Progenitor cell of endocrine pancreas (in vitro differentiated cells): ENCODE measurements at places on chromosomes 16 and 17. TPM values are rescaled to one million over a fixed set of nuclear protein-coding genes. Genes with fewer than 3 reads are reported as not detected.

DNA sequence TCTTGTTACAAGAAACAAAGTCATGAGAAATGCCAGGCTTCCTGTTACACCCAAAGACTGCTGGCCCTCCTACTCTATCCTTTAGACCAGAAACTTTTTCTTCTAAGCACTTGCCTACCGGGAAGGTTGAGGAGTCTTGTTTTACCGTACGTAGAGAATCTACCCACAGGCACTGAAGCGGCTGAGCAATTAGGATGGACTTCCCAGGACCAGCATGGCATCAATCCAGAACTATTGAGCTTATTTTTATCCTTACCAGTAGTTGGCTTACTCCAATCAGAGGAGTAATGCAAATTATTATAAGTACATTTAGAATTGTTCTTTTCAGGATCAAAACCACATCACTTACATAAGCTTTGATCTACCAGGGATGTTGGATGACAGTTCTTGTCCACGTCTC, 25.6 kb downstream of the CEP95 start:
- peaks cover 23% of the 10 kb centered on the region for H3K36me3 ChIP-seq
- no peak overlapping the region for H3K27ac ChIP-seq
- H3K4me1 ChIP-seq = no peaks in the 10 kb centered on the region
- H3K27me3 ChIP-seq = no peaks in the 10 kb centered on the region
- no peak for DNase-seq

DNA sequence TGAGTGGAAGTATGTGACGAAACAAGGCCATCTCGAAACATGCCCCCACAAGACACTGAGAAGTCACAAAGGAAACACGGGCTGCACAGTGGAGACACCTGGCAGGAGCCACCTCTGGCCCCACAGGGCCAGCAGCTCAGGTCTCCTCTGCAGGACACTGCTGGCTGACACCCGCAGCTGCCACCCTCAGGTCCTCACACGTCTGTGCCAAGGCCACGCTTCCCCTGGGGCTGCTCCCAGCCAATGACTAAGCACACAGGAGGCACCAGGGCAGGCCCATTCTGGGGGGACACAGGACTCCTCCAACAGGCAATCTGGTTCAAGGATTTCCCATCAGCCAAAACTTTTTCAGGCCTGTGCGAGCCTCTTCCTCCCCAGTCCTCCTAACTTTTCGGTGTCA, 36.4 kb downstream of the MBTPS1 start:
- H3K27me3 ChIP-seq = no peaks in the 10 kb centered on the region
- DNase-seq = no peak
- no peaks in the 10 kb centered on the region for H3K4me1 ChIP-seq
- H3K27ac ChIP-seq = no peak overlapping the region

The PLK1 gene
- 30.4 and 36.2 TPM in 2 replicates for total RNA-seq

The STUB1 gene
- 76.8 and 87.1 TPM in 2 replicates for total RNA-seq

DNA sequence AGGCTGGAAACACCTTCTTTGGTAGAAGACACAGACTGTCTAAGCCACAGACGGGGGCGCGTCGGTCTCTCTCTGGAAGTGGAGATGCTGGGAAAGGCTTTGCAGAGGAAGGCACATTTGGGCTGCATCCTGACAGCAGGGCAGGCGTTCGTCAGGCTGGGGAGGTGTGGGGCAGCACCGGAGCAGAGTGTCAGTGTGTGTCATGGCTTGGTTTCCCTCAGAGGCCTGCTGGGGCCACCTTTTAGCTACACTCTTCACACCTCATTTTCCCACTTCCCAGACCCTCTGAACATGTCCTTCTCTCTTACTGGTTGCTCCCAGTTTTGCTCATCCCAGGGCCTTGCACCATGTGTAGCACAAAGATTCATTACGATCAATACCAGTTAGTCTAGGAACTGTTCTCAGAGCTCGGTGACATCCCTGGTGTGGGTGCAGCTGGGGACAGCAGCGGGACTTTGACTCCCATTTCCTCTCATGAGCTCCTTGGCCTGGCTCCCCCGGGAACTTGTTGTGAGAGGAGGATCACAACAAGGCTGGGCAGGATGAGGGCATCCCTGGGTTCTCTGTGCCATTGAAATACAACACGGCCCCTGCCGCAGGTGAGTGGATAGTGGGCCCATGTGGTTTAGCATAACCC, 33.1 kb downstream of the SMARCE1 start:
- no peaks in the 10 kb centered on the region for H3K36me3 ChIP-seq
- H3K4me1 ChIP-seq = peaks cover 2% of the 10 kb centered on the region
- H3K27ac ChIP-seq = no peak overlapping the region
- no peak for DNase-seq

The RASL10B gene
- total RNA-seq = 13.7 and 13.9 TPM in 2 replicates

- no peaks in the 10 kb centered on the region for H3K36me3 ChIP-seq
- H3K27me3 ChIP-seq = peaks cover 16% of the 10 kb centered on the region
Measured at GRCh38 chr17:48451489-48451888, 21.5 kb upstream of the SKAP1 start.

- no peaks in the 10 kb centered on the region for H3K36me3 ChIP-seq
- no peak overlapping the region for H3K4me3 ChIP-seq
- H3K4me1 ChIP-seq = peaks cover 5% of the 10 kb centered on the region
Measured at GRCh38 chr17:75590314-75590761, 2.7 kb downstream of the MYO15B start.

- peaks cover 24% of the 10 kb centered on the region for H3K27me3 ChIP-seq
- peaks cover 4% of the 10 kb centered on the region for H3K36me3 ChIP-seq
- peak overlapping the region; percentile 90 for H3K27ac ChIP-seq
- H3K4me1 ChIP-seq = peaks cover 28% of the 10 kb centered on the region
- H3K4me3 ChIP-seq = peak overlapping the region; percentile 89
- peak; percentile 77 for DNase-seq
Measured at GRCh38 chr17:38703742-38704605, 1.1 kb upstream of the MLLT6 start.

DNA sequence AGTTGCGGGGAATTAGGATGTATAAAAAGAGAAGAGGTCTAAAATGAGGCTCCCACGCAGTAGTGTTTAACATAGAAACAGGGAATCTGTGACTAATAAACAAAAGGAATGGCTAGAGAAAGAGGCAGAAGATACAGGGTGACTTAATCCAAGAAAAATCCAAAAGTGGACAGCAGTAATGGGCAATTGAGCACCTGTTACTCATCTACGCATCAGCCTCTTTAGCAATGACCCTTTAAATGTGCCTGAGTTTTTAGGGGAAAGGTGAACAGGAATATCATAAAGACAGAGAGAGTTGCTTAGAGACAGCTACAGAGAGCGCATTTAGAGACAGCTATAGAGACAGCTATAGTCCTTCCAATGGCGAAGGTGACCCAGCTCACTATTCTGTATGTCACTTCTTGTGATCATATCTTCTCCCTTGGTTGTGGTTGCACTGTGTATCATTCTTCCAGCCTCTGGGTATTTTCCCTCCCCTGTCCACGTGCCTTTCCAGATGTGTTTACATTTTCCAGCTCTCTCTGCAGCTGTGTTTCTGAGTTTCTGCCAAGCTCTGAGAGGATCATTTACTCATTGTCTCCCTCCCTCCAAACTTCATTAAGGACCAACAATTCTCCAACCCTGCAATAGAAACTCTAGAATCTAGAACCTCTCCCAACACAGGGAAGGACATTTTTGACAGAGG, 61.5 kb downstream of the MYOCD start:
- H3K4me3 ChIP-seq = no peak overlapping the region
- peak overlapping the region; percentile 7 for H3K27ac ChIP-seq

DNA sequence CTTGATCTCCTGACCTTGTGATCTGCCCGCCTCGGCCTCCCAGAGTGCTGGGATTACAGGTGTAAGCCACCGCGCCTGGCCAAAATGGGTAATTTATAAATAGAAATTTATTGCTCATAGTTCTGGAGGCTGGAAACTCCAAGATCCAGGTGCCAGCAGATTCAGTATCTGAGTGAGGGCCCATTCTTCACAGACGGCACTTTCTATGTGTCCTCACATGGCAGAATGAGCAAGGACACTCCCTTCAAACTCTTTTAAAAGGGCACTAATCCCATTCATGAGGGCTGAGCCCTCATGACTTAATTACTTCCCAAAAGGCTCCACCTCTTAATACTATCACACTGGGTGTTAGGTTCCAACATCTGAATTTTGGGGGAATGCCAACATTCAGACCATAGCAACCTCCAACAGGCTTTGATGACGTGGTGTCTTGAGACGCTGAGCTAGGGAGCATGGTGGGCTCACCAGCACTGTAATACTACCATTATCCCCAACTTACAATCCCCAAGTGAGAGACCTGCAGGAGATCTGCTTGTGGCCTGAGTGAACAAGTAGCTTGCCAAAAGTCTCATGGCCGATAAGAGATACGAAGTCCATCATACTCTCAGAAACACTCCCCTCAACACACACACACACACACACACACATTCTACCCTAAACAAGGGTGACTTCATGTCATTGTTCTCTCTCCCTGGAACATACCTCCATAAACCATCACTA, 8.5 kb downstream of the CMTM4 start:
- H3K4me3 ChIP-seq = no peak overlapping the region
- H3K36me3 ChIP-seq = no peaks in the 10 kb centered on the region
- peaks cover 13% of the 10 kb centered on the region for H3K4me1 ChIP-seq

GRCh38 chr17:27348196-27348595, 54.3 kb downstream of the WSB1 start:
- peak overlapping the region; percentile 37 for H3K4me3 ChIP-seq
- peaks cover 7% of the 10 kb centered on the region for H3K4me1 ChIP-seq
- H3K27me3 ChIP-seq = no peaks in the 10 kb centered on the region

The LAT gene
- 5.8 and 8.0 TPM in 2 replicates for total RNA-seq

DNA sequence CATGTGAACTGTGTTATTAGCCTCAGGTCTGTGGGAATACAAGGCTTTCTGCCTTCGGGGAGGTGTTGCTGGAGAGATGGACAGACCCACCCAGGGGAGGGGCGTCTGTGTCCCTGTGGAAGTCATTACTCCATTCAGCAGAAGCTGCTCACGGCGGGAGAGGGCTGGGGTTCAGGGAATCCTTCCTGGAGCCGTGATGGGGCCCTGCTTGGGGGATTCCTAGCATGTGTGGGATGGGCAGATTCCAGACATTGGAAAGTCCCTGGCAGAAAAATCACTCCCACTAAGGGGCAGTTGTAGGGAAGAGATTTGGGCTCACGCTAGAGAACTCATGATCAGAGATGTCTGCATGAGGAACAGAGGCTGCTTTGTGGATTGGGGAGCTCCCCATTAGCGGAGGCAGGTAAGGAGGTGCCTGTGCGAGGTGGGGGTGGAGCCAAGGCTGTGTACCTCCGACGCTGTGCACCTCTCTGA, 56.3 kb upstream of the IL34 start:
- H3K4me3 ChIP-seq = no peak overlapping the region

DNA sequence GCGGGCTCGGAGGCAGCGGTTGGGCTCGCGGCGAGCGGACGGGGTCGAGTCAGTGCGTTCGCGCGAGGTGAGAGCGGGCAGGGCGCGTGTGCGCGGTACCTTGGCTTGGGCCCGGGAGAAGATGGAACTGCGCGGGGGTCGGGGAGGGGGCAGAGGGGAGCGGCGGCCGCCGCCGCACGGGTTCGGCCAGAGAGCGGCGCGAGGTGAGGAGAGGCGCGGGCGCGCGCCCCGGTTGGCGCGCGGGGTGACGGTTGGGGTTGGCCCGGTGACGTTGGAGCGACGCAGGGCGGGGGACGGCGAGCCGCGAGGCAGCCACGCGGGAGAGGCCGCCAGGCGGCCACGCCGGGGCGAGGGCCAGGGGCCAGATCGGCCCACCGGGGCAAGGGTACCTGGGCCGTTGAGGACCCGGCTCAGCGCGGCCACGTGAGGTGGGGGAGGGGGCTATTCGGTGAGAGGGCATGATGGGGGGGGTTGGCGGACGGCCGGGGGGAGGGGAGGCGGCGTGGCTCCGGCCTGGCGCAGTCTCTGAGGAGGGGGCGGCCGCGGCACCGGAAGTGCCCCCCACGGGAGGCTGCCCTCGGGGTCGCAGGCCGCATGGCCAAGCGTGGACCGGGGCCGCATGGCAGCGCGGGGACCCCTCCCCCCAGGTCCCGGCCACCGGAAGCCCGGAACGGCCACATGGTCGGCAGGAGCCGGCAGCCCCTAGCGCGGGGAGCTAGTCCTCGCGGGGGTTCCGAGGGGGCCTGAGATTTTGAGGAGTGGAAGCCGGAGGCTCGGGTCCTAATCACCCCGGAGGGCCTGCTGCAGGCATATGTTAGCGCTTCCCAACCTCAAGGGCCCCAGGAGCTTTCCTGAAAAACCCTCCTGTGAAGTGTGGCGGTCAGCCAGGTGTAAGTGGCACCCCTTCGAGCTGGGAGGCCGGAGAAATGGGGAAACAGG, 527 bp downstream of the EIF5A start:
- H3K4me3 ChIP-seq = peak overlapping the region; percentile 93
- DNase-seq = peak; percentile 35
- H3K27me3 ChIP-seq = no peaks in the 10 kb centered on the region

GRCh38 chr16:47977802-47978201, 178.0 kb downstream of the ABCC12 start:
- H3K36me3 ChIP-seq = no peaks in the 10 kb centered on the region
- DNase-seq = no peak
- no peak overlapping the region for H3K27ac ChIP-seq
- H3K27me3 ChIP-seq = peaks cover 3% of the 10 kb centered on the region
- no peak overlapping the region for H3K4me3 ChIP-seq

The KRT33B gene
- not detected in 2 replicates for total RNA-seq

The NXPH3 gene
- total RNA-seq = 0.20 and 0.38 TPM in 2 replicates

GRCh38 chr17:55444471-55445441, 23.1 kb upstream of the MMD start:
- no peak for DNase-seq
- peaks cover 17% of the 10 kb centered on the region for H3K4me1 ChIP-seq
- H3K4me3 ChIP-seq = no peak overlapping the region
- H3K27me3 ChIP-seq = peaks cover 3% of the 10 kb centered on the region

The TAT gene
- total RNA-seq = not detected in 2 replicates

The SLC5A2 gene
- 0.29 and 0.62 TPM in 2 replicates for total RNA-seq

DNA sequence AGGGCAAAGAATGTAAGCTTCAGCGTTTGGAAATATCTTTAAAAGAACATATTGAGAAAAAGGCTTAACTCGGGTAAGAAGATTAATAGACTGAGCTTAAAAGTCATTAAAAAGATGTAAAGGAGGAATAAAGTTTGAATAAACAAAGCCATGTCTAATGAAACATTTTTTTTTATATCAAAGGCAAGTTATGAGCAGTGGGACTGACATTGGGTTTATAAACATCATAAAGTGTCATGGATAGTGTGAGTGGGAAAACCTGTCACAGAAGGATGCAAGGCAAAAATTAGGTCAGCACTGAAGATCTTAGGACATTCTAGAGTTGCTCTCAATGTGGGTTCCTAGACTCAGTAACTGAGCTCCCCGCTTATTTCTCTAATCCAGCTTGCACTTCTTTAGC, 438.0 kb upstream of the CDH11 start:
- no peak overlapping the region for H3K27ac ChIP-seq
- DNase-seq = no peak
- no peak overlapping the region for H3K4me3 ChIP-seq
- H3K27me3 ChIP-seq = no peaks in the 10 kb centered on the region
- no peaks in the 10 kb centered on the region for H3K4me1 ChIP-seq
- H3K36me3 ChIP-seq = peaks cover 3% of the 10 kb centered on the region

The SOX15 gene
- total RNA-seq = 0.93 and 1.0 TPM in 2 replicates

GRCh38 chr16:81366316-81366932, 51.7 kb downstream of the GAN start:
- peaks cover 15% of the 10 kb centered on the region for H3K36me3 ChIP-seq
- no peak overlapping the region for H3K4me3 ChIP-seq
- no peak overlapping the region for H3K27ac ChIP-seq
- H3K27me3 ChIP-seq = no peaks in the 10 kb centered on the region
- no peaks in the 10 kb centered on the region for H3K4me1 ChIP-seq
- no peak for DNase-seq
